ENCODE measurements at places on chromosomes 2 and 18.

DNA sequence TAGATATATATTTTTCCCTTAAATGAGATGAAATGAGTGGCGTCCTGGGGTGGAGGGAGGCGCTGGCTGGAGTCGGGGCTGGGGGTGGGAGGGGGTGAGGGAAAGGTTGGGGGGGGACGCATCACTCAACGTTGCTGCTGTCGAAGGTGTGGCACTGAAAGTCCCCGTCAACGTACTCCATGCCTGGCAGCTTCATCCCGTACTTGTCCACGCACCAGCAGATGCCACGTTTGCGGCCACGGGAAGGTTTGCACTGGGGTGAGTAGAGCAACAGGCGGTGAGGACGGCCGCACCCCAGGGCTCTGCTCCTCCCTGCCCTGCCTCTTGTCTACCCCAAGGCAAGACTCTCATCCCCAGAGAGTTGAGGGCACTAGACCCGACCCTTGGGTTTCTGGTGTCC lies 18.7 kb downstream of the IGFBP5 start:
- DNase-seq = no peak

- peak; percentile 51 for DNase-seq
Measured at GRCh38 chr2:223599640-223600380, 2.4 kb downstream of the SCG2 start.

GRCh38 chr18:63451799-63452660 lies 24.7 kb upstream of the SERPINB5 start:
- DNase-seq = peak; percentile 21

DNA sequence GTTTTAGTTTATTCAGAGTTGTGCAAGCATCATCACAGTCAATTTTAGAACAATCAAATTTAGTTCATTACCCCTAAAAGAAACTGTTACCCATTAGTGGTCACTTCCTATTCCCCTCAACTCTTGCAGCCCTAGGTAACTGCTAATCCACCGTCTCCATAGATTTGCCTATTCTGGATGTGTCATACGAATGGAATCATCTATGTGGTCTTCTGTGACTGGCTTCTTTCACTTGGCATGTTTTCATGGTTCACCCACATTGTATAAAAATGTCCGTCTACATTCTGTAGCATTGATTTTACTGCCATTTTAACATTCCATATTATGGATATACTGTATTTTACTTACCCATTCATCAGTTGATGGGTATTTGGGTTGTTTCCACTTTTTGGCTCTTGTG lies 5.3 kb upstream of the CEP68 start:
- no peak for DNase-seq

- no peak for DNase-seq
Measured at GRCh38 chr2:86686905-86687304, 33.2 kb upstream of the RMND5A start.

GRCh38 chr2:109663721-109664120 lies 49.6 kb downstream of the SOWAHC start:
- DNase-seq = peak; percentile 73

GRCh38 chr2:55620123-55620779 lies 2.8 kb upstream of the PPP4R3B start:
- DNase-seq = no peak

DNA sequence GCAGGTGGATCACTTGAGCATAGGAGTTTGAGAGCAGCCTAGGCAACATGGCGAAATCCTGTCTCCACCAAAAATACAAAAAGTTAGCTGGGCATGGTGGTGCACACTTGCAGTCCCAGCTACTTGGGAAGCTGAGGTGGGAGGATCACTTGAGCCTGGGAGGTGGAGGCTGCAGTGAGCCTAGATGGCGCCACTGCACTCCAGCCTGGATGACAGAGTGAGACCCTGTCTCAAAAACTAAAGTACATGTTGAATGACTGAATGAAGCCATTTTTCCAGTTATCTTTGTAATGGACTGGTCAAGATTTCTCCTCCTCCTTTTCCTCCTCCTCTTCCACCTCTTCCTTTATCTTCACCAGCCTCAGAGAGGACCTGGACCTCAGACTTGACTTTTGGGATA lies 272.0 kb downstream of the SMAD2 start:
- no peak for DNase-seq

DNA sequence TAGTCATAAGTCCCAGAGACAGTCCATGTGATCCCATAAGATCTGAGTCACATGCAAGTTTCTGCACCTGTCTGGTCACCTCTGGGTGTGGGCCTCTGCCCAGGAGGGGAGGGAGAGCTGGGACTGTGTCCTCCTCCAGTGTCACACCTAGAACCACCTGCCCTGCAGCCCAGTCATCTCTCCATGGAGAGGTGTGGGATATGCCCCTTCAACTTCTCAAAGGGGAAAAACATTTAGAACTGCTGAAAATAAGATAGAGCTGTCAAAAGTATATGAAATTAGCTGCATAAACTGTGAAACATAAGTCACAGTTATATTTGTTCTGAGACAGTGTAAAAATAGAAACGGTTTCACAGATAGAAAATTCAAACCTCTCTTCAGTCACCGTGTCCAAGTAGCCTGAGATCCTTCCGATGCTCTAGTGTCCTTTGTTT lies 55.4 kb downstream of the NGEF start:
- DNase-seq = no peak

- DNase-seq = no peak
Measured at GRCh38 chr2:201790291-201790690, 9.6 kb upstream of the ALS2 start.

DNA sequence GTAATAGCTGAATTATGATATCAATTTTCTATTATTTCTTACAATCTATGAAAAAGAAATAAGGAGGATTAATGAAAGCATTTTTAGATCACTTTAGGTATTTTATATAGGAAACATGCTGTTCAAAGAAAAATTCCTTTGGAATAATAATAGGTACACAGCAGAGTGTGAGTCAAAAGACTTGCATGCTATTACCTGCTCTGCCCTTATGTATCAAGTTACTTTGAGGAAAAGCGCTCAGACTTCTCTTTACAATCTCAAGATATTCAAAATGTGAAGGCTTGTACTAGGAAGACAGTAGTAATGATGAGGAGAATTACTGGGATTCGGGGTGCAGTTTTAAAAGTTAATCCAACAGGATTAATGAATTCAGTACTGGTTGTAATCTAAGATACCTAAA lies 29.1 kb upstream of the RNU4ATAC start:
- no peak for DNase-seq

DNA sequence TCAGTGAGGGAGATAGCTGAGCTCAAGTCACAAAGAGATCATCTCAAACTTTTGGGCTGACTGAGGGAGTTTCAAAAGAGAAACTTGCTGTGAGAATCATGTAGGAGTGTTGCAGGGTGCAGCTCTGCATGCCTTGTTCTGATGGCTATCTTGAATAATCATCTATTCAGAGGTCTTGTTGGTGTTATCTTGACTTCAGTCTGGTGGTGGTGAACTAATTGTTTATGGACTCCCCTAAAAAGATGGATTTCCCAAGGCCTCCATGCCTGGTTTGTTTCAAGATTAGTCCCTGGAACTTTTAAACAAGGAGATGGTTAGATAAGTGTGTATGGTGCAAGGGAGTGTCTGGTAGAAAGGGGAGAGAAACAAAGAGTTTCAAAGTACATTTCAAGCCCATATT lies 29.8 kb downstream of the SLC39A6 start:
- DNase-seq = no peak

DNA sequence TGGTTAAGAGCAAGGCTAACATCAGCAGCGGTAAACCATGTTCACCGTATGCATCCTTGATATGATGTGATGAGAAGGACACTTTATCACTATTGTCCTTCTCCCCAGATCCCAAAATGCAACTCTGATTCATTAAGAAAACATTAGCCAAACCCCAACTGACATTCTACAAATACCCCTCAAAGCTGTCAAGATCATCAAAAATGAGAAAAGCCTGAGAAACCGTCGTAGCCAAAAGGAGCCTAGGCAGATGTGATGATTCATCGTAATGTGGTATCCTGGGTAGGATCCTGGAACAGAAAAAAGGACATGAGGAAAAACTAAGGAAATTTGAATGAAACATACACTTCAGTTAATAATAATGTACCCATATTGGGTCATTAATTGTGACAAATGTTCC lies 67.3 kb upstream of the ST6GAL2 start:
- DNase-seq = no peak

DNA sequence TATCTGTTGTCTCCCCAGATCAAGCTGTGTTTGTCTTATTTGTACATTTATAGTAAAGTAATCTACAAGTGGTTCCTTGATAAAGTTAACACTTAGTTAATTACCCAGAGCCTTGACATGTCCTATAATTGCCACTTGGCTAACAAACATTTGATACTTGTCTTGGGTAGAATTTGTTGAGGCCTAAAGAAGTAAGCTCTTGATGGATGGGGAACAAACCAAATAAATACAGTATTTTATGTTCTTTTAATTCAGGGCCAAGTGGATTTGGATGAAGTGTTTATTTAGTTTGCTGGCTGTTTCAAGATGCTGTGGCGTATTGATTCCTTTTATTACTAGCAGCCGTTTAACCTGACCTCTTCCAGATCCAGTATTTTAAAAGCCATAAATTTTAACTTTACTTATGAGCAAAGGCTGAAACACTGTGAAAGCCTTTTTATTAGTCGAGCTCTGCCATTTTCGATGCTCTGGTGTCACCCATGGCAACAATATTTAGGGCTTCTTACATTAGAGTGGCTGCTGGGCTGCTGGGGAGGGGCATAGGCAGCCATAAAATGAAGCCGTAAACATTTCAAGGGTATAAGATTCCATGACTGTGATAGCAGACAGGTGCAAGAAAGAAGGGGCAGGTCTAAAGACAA lies 401.6 kb upstream of the NRP2 start:
- DNase-seq = no peak

DNA sequence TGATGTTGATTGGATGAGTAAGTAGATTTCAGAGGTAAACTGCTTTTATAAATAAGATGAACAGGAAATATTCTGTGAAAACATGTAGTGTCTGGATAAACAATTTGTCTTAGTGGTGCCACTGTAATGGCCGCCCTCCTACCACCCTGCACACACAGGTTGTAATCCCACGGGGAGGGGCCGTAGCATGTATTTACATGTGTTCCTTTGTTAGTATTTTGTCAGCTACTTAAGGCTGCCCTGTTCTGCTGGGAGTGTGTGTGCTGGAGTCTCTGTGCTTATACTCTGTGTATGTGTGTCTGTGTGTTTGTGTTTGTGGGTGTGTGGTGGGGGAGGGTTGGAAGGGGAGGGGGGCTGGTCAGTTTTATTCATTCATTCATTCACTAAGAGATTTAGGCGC lies 5.1 kb downstream of the TSHZ1 start:
- DNase-seq = no peak

DNA sequence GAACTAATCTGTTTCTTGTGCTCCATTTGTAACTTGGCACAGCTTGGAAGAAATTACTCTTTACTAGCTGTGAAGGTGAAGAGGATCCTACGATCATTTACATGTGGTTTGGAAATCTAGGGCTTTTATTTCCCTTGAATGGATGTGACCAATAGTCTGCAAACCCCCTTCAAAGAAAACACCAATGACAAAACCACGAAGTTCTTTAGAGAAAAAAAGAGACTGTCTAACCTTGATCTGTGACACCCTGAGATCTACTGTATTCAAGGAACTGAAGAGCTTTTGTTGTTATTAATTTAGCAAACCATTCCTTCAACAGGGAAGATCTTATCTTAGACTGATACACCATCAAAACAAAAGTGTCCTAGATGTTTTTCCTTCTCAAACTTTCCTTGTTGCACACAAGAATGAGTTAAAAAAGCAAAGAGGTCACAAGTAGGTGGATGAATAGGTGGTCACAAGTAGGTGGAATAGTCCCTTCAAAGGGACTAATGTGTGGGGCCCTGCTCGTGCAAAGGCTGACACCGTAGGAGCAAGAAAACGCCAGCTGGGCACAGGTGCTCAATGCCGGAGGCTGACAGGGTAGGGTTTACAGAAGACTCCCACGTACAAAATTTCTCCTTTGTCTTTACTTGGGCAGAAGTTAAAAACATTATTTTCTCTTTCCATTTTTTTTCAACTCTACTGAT lies 95.6 kb upstream of the ITGB6 start:
- DNase-seq = no peak

- no peak for DNase-seq
Measured at GRCh38 chr2:108226564-108226963, 13.2 kb upstream of the SULT1C3 start.

DNA sequence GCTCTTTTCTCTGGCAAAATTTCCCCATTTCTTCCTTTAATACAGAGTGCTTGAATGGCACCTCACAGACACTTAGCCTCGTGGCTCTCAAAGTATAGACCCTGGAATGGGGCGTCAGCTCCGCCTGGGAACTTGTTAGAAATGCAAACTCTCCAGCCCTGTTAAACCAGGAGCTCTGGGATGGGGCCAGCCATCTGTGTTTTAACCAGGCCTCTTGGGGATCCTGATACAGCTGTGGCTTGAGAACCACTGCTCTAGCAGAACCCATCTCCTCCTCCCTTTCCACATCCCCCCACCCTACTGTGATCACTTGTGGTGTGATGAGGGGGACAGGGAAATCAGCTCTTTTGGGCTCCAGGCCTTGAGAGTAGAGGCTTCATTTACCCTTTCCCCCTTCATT lies 15.9 kb downstream of the LTBP1 start:
- DNase-seq = no peak

DNA sequence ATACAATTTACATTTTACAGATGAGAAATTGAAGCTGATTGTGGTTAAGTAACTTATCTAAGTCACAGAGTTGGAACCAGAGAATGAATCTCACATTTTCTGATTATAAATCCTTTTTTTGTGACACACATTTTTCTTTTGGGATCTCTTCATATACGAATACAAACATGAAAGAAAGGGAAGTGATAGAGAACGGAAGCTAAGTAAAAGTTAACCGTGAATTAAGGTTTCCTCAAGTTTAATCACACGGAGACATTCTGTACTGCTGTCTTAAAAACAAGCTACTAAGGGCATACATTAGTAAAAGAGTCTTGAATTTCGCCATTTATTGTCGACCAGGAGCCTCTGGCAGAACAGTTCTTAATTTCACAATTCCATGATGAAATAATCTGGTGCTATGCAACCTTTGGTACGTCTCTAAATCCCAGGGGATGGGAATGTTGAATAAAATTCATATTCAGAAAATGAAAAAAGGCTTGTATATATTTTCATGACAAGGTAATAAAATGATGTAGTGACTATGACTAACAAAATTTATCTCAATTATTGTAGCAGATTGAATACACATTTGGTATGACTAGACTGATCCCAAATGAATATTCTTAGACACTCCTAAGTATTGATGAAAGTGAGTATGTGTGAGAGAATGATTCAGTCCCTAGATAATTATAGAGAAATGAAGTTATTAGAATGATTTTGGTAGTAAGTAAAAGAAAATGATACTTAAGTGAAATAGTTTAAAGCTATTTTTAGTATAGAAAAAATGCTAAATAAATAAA lies 40.3 kb upstream of the ZSWIM2 start:
- DNase-seq = peak; percentile 45
